ENCODE measurements at places on chromosomes 12 and 14.

DNA sequence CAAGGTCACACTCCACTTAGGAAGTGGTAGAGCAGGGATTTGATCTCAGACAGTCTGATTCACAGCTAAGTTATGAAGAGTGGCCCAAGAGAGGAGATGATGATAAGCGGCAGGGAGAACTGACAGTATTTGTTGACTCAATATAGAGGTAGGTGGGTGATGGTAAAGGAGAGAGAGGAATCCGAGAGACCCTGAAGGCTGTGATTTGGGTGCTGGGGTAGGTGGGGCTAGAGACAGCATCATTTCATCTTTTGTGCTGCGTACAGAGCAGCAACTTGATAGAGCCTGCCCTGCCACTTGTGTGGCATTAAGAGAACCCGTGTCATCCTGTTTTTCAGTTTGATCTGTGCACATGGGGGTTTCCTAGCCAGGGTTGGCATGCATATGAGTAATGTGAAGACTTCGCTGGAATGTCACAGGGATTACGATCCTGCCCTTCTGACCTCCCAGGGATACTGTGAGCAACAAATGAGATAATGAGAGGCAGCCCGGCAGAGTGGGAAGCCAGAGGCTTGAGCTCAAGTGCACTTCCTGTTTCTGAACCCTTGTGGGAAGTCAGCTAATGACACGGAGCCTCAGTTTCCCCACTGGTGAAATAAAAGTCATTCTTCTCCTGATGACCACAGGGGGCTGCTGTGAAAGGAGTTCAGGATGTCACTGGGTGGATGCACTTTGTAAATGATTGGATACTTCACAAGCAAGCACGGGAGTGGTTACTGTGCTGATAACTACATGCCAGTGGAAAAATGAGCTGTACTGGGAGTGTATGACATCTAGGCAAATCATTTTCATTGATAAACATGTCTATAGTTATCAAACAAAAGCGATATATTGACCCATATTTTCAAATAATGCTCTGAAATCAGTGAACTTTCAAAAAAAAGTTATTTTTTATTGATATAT, 59.5 kb upstream of the IGF1 start:
- DNase-seq: no peak

GRCh38 chr12:19382563-19382962, 56.7 kb upstream of the AEBP2 start:
- DNase-seq: no peak

- DNase-seq: no peak
Observed at GRCh38 chr14:55581342-55581771, 1.4 kb downstream of the KTN1 start.

DNA sequence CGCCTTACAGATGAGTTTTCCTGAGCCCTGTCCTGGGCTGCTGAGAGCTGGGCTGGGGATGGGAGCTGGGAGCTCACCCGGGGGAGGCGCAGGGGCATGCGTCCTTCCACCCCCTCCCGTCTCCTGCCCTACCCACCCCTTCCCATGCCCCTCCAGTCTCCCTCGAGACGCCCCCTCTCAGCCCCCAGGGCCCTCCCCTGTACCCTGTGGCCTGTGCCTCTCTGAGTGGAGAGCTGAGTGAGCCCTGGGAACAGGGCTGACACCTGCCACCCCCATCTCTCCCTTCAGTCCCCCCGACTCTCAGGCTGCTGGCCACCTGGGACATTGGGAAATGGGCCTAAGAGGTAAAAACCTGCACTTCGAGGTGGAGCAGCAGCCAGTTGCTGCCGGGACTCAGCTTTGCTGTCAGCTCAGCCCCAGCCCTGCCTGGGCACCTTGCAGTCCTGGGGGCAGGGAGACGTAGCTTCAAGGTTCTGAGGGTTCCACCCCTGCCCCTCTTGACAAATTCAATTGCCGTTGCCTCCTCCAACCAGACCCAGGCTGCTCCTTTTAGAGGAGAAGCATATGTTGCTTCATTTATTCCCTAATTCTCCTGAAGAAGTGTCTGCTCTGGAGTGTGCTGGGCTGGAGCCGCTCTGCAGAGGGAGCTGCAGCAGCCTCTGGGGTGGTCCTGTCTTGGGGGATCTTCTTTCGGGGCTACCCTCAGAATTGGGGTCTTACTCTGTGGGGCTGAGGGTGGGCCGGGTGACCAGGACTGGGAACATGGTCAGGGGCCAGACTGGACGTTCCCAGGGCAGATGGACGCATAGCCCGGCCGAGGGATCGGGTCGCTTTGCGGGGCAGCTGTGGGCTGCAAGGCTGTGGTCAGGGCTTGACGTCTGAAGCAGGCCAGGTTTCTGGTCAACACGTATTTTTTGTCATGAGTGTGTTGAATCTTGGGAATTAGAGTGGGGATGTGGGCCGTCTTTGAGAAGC, 141.4 kb downstream of the ADGRD1 start:
- no peak for DNase-seq

DNA sequence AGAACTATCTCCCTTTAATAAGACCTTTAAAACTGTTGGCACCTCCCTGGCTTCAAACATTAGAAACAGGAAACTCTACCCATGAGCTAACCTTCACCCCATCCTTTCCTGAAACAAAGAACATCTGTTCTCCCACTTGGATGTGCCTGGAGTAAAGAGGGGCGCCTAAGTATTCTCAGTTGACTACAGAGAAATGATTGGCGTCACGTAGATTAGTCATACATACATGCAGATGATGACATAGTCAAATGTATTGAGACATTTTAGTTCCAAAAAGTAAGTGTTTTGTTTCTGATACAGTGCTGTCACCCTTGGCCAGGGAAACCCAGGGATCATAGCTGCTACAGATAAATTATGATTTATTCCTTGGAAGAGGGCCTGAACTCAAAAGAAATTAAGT, 260.0 kb upstream of the PLEKHG7 start:
- no peak for DNase-seq

GRCh38 chr12:29147731-29148595, 1.1 kb upstream of the FAR2 start:
- DNase-seq: no peak

DNA sequence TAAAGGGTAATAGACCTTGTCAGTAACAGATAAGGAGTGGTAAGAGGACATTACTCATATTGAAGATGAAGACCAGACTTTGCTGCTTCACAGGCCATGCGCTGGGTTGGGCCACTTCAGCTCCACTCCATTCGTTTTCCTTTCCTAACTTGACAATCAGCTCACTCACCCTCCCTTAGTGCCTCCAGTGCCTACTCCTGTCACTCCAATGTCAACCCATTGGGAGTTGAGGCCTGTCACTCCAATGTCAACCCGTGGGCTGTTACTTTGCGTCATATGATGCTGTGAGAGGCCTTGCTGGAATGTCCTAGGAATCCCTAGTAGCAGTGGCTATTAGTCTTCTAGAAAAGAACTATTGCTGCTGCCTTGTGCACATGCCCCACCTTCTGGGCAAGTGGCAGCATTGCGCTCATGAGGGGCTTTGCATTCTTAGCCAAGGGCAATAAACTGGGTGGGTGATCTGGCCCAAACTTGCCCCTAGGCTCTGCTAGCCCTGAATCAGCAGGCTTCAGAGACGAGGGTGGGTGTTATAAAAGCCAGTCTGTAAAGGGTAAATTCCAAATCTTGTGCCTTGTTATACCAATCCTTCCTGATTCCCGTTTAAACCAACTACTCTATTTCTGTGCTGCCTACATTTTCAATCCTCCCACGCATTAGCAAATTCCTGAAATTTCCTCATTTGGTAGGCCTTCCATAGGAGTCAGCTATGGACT, 36.1 kb downstream of the BAZ2A start:
- peak; percentile 23 for DNase-seq

DNA sequence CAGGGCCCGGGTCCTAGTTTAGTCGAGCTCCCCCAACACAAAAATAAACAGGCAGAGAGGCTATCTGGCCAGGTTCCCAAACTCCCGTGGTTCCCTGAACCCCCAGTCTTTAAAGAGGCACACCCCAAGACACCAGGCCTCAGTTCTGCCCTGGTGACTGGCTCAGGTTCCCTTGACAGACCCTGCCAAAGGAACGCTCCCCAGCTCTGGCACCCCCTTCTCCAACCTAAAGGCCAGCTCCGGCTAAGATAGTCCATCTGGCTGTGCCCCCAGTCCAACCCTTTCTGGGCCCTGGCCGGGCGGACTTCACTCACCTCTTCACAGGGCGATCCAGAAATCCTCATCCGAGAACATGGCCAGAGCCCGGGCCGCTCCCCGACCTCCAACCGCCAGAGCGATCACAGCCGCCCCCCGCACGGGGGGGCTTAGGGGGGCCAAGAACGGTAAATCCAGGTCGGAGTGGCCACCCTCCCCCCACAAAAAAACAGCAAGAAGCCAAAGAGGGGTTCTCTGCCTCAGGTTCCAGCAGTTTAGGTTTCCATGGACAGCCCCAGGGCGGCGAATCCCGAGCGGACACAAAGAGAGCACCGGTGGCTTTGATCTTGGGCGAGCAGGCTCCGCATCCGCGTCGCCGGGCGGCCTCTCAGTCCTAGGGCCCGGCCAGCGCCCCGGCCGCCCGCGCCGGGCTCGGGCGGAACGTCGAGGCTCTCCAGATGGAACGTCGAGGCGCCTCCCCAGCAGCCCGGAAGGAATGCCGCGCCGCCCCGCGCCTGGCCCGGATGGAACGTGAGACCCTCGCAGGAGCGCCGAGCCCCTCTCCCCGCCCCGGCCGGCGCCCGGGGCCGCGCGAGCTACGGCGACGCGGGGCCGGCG, 1.1 kb downstream of the KMT2D start:
- no peak for DNase-seq

DNA sequence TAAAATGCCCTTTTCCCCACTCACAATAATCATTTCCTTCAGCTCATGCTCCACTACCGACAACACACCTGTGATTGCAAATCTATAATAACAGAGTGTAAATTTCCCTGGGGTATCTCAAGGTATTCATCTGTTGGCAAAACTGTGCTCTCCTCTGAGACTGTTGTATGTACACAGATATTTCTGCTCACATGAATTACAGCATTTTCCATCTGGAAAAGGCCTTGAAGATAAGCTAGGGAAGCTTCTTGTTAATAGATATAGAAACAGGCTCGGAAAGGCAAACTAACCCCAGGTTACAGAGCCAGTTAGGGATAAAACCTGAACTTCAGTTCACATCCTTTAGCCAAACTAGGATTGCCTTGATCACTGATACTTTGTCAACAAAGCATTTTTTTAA, 210.4 kb upstream of the KRR1 start:
- no peak for DNase-seq

- no peak for DNase-seq
Observed at GRCh38 chr12:62123721-62124203, 136.4 kb upstream of the USP15 start.

DNA sequence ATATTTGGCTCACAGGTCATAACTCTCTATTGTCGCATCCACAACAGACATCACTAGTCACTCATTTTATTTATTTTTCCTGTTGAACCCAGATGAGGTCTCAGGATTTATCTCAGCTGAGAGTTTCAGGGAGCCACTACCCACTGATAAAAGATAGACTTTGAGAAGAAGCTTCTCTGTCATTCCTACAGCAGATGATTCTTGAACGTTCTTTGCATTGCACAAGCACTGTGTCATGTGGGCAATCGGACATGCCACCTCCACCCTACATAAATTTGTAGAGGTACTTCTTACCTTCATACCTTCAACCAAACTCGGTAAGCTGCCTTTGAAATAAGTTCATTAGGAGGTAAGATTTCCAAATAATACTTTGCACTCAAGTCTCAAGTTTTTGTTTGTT, 627.9 kb upstream of the TBX3 start:
- DNase-seq: no peak

DNA sequence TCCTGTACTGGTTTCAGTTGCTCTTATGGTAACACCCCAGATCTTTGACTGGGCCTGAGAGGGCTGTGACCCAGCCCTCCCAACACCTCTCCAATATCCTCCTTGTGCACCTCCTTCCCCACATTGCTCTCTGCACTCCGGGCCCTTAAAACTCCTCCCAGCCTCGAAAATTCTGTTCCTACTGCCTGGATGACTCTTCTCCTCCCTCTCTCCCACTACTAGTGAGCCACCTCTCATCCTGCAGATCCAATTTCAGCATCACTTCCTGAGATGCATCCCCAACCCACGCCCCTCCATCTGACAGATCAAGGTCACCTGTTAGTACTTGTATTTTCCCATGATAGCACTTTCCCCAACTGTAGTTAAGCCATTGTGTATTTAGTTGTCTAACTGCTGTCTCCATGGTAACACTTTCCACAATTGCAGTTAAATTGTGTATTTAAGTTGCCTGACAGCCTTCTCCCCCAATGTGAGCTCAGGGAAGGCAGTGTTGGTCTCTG, 11.5 kb upstream of the NT5DC3 start:
- no peak for DNase-seq

DNA sequence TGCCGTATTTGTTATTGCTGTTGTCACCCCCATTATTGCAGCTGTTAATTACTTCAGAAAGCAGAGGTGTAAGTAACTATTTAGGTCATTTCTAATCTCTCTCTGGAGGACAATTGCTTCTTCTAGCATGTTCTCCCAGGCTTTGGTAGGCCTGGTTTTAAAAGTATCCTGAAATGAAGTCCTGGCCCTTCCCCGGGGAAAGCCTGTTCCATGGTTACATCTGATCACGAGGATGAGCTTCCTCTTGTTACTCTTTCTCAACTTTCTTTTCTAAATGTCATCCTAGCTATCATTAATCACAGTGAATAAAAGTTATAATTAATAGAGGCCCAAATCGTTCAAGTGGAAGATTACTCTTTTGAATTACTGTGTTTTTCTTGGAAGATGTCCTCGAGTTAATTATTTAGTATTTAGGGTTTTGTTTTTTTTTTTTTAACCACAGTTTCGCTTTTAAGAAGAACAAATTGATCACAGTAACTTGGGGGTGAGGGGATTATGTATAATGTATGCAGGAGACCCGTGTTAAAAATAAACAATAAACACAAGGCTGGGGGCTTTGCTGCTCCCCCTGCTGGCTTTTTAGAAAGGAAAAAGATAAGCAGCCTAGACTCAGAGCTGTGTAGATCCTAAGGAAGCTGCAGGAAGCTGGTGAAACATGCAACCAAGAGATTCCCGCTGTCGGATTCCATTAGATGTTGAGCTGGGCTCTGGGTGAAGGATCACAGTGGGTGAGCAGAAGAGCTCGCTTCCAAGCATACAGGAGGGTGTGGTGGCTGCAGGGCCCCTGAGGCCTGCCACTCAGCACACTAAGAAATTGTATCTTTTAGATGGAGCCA, 420.1 kb downstream of the FUT8 start:
- no peak for DNase-seq

GRCh38 chr12:100128512-100128908, 14.2 kb downstream of the BLTP3B start:
- no peak for DNase-seq

DNA sequence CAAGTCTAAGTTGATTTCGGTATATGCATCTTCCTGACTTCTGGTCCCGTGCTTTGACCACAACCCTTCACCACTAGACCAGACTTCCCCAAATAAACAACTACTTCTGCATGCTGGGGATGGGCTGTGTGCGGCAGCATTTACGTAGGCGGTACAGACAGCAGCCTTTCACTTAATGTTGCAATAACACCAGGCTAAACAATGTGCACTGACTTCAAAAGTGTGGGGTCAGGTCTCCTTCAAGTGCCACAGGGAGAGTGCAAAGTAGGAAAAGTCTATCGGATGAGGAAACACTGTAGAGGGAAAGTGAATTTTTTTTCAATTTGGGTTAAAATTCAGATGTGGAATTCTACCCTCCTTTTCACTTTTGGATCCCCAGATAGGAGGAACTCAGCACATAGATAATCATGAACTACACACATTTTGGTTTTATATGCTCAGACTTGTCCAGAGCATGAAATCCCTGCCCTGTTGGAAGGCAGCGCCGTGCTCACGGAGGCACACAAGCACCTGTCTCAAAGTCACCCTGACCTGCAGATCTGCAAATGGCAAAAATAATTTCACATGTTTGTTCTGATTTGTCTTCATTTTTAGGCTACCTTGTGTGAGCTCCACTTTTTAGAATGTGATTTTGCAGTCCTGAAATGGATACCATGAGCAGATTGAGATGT, 3.6 kb upstream of the FOS start:
- DNase-seq: peak; percentile 76

GRCh38 chr14:22821193-22822015, 6.2 kb upstream of the SLC7A7 start:
- no peak for DNase-seq
